ENCODE measurements at places on chromosomes 12 and 14.

DNA sequence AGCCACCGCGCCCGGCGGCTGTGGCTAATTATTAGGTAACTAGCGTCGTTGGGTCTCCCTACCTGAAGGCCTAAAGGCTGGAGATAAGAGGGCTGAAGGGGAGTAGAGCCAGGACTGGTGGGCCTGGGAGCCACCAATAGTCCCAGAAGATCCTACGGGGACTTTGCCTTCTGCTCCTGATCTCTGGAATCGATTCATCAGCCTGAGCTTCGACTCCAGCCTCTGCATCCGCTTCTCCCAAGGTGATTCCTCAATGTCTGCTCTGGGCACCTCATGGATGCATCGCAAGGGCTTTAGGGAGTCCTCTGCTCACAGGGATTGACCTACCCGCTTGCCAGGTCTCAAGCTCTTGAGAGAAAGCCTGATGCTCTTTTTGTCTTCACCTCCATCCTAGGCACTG, 14.7 kb upstream of the KDM2B start:
- DNase-seq = no peak

- no peak for DNase-seq
Observed at GRCh38 chr12:53211476-53212381, 4.7 kb upstream of the ITGB7 start.

DNA sequence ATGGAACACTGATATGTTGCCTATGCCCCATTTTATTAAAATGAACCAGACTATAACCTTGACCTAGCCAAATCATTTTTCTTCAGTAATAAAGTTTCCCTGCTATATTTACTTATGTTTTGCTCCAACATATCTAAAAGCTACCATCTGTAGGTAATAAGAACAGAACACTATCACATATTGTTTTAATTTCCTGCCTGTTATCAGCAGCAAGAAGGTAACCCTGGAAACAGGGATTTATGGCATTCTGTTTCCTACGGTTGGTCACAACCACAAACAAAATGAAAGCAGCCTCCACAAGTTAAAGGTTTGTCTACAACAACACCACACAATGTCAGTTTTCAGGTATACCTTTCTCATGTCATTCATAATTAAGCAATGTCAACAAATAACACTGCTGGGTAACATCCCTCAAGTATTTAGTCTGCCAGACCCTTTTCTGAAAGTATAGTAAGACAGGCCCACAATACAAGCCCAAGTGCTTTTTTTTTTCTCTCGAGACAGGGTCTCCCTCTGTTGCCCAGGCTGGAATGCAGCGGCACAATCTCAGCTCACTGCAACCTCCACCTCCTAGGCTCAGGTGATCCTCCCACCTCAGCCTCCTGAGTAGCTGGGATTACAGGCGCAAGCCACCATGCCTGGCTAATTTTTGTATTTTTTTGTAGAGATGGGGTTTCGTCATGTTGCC, 25.5 kb downstream of the GCH1 start:
- no peak for DNase-seq

GRCh38 chr12:76896274-76896673, 17.5 kb upstream of the CSRP2 start:
- no peak for DNase-seq

DNA sequence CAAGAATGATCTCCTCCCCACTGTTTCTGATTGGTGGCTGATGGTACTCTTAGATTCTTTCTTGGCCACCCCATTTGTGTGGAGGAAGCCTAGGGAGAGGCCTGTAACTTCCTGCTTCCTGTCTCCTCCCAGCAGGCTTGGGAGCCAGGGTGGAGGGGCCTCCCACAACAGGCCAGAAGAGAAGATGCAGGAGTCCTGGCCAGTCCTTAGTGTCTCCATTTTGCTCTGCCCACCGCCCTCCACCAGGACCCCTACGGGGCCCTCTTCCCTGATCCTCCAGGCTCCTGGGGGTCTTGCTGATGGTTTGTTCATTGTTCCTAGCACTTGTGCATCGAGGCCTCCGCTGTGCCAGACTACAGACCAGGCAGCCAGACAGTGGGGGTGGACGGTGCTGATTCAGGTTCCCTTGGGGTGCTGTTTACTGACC, 6.8 kb downstream of the TSPAN9 start:
- no peak for DNase-seq

DNA sequence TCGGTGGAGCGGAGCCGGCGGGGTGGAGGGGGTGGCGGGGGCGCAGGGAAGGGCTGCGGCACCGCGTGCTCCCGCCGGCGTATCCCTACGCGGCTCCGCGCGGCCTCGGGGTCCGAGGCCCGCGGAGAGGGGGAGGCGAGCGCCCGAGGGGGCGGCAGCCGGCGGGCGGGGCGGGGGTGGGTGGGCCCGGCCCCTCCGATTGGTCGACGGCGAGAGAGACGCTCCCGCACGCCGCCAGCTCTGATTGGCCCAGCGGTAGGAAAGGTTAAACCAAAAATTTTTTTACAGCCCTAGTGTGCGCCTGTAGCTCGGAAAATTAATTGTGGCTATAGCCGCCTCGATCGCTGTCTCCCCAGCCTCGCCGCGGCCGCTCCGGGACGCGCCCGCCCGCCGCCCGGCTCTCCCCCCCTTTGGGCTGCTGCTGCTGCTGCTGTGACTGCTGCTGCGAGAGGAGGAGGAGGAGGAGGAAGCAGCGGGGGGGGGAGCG, at the start of gene FOXG1:
TSS of gene FOXG1 (plus strand) at position 319 of the 487 bp plus-strand sequence. CDS start 493 bp downstream, outside the sequence.
- no peak for DNase-seq

GRCh38 chr14:93729993-93730392, 58.3 kb downstream of the PRIMA1 start:
- DNase-seq = no peak

DNA sequence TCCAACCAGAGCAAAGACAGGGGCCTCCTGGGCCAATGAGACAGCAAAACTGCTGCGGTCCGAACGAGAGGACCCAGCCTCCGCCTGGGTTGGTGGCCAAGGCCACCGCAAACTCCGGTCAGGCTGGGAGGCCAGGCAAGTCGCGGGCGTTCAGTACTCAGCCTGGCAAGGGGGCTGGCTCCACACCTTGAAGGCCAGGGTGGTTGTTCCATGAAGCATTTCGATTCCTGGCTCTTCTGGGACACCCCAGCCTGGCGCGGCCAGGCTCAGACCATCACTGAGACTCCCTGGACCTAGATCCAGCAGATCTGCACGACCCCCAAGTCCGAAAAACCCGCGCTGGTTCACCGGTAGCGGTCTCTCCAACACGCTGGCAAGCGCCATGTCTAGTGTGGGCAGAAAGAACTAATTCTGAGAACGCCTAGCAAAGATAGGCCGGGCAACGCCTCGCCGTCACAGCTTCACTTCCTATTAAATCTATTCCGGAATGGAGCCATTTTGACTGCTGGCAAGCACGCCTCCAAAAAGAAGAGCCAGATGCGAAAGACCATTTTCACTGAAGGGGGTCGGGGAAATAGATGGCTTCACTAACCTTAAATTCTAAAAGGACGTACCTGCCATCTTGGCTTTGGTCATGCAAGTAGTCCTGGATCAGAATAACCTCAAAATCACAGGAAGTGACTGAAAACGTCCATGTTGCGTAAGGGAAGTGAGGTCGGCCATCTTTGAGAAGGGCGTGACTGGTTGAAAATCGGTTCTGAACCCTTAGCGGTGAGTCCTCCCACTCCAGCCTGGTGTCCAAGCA, at the start of gene PSMB5:
TSS of gene PSMB5 (minus strand) at position 403 of the 805 bp plus-strand sequence. CDS start at position 384, 19 bp downstream.
- peak; percentile 94 for DNase-seq

DNA sequence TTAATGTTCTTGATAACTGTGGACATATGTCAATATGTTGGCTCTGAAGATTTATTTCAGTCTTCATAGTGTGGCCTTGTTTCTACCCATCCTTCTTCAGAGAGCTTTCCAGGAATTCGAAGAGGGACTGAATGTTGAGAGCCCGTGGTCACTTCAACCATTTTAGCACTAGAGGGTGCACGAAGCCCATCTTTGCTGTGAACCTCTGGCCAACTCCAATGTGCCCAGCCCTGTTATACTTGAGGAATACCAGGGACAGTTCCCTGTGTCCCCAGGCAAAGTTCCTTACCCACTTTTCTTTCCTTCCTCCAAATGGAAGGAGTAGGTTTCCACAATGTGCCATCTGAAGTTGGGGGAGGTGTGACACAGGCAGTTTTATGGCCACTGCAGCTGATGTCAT, 603.5 kb downstream of the RPL10L start:
- DNase-seq = no peak

GRCh38 chr14:57835766-57836165, 30.1 kb downstream of the SLC35F4 start:
- no peak for DNase-seq

Data from inflammatory macrophage treated with lipopolysaccharide for 1 hour (primary cell).